ENCODE measurements at places on chromosomes 1 and 21.

GRCh38 chr1:230163719-230164118 is 96.7 kb downstream of the GALNT2 start:
- DNase-seq, result no peak

DNA sequence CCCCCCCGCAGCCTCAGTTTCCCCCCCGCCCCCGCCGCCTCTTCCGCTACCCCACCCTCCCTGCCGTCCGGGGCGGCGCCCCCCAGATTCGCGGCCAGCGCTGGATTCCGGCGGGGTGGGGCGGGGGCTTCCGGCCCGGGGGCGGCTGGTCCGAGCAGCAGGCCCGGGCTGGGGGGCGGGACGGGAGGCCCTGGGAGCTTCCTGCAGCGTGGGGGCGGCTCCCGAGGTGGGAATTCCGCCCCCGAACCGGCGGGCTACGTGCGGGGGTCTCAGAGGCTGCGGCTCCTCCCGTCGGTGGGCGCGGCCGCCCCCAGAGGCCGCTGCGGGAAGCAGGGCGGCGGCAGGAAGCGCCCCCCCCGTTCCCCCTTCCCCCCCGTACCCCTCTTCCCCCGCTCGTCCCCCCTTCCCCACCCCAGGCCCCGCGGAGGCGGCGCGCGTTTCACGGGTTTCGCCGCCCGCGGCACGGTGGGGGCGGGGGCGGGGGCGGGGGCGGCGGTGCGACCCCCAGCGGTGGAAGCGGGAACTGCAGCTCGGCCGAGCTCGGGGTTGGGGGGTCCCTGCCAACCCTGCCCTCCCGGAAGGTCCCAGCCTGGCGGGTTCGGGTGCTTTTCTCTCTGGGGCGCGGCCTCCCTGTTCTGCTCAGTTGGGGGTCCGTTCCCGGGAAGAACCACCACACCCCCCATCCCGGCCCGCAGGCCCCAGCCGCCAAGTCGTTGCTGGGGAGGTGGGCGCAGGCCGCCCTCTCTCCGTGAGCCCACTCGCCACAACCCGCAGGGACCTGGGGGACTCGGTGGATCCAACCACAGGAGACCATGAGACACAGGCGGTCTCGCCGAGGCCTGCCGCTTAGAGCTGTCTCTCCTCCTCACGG is 76.3 kb downstream of the MORN1 start:
- no peak for DNase-seq

GRCh38 chr1:209302779-209303568 is 280.5 kb upstream of the CAMK1G start:
- no peak for DNase-seq

GRCh38 chr1:231274119-231274825 is 33.3 kb downstream of the GNPAT start:
- DNase-seq, result no peak

GRCh38 chr1:110964455-110964903 is 757 bp upstream of the LRIF1 start:
- no peak for DNase-seq

GRCh38 chr1:56993475-56993874 is 27.7 kb upstream of the C8B start:
- DNase-seq, result no peak

DNA sequence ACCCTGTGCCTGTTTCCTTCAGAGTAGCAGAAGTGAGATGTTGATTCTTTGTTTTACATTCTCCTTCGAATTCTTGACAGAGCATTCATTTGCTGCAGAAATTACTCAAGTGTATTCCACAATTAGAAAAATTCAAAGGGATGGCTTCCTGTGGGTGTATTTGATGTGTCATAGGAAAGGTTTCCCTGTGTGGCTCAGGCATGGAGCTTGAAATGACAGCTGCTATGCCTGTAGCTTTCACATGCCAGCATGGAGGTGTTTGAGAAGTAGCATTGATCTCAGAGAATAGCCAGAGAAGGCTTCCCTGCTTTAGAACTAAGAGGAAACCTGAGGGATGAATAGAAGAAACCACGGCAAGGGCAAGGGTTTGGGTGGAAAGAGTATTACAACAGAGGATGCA is 317.2 kb upstream of the DEPDC1 start:
- DNase-seq, result no peak

DNA sequence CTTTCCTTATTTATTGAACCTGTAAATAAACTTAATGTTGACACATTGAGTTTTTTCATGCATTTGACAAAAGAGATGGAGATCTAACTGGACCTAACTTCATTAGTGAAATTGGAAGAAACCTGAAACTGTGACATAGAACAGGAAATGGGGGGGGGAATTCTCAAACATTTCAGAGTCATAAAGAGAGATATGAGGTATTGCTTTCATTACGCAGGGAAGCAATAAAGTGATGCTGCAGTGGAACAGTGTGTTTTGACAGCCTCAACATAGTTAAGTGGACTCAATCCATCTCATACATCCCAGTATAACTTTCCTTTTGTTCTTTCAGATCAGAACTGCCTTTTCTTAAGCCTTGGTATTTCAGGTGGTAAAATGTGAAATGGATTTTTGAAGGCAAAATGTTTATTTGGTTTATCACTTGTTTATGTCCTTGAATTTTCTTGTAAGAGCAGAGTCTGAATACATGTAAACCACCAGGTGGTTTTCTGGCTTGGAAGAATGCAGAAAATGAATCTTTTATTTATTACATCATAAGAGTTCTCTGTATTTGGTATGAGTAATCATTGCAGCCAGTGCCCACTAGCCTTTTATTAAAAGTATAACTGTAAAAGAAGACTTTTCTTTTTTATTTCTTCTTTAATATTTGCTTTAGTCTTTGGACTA is 132.5 kb downstream of the ZNF326 start:
- no peak for DNase-seq

DNA sequence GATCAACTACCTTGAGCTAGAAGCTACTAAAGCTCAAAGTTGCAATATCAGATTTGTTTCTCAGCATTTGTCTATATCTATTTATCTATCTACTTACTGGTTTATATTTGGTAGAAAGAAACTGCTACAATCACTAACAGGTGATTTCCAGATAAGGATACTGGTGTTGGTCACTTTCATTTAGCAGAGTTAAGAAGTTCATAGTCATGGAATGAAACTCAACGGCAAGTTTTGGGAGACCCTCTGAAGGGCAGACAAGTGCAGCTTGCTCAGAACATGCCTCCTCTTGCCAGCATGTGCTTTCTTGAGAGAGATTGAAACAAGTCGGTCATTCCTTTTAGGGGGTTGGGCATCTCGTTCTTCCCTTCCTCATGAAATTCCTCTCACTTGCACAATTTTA is 296.5 kb downstream of the GRIK1 start:
- DNase-seq, result no peak

DNA sequence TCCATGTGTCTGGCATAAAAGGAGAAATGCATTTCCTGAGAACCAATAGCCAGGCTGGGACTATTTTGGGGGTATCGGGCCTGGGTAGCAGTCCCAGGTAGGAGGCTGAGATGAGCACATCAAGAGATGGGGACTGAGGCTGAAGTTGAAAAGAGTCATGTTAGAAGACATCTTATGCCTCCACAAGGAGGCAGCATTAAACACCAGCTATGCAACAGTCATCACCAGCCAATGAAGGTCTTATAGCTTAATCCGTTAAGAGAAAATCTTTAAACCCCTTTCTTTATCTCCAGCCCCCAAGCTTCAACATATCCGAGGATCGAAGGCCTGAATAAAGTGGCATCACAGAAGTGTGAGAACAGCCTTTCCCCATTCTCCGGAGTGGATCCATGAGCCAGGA is 640.7 kb upstream of the PTBP2 start:
- peak; percentile 15 for DNase-seq

DNA sequence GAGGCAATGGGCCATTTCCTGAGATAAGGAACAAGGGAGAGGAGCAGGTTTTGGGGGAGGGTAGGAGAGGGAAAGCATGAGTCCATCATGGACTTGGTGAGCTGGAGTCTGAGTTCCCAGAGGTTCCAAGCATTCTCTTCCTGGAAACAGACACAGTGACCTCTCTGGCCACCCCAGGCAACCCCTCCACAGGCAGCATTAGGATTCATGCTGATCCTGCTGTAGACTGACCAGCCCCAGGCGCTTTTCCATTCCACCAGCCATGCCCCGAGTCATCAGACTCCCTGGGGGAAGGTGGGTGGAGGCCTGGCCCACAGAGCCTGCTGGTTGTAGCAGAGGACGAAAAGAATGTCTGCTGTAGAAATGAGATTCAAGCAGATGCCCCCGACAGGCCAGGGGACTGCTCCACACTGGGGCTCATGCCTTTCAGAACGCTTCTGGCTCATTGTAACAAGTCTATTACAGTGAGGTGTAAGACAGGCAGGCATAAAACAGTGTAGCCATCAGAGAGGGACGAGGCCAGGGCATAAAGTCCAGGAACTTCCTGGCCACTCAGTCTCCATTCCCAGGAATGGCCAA is 52.2 kb downstream of the KCND3 start:
- no peak for DNase-seq

GRCh38 chr1:247453245-247453644 is 4.7 kb downstream of the OR2B11 start:
- no peak for DNase-seq

DNA sequence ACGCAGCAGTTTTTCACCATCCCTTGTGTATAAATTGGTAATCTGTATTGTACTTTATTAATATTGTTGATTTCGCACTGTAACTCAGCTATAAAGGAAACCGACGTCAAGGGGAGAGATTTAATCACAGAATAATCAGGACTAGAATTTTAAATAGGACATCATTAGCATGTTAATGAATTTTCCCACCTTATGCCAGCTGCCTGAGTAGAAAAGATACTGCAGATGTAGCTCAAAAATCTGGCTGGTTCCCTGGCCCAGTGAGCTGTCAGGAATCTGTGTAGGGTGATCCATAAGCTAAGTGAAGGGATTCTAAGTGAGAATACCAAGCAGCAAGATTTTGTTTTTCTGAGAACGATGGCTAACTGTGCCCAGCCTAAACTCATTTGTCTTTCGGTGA is 195.5 kb downstream of the DISC1 start:
- DNase-seq, result no peak

GRCh38 chr1:26317612-26318337 is at the start of gene CD52:
Gene CD52, plus strand, starts transcription at chr1:26317958. Its CDS starts 60 bp downstream, at chr1:26318018.
- DNase-seq, result no peak

All from cardiac fibroblast (primary cell).